Amniotic stem cell (primary cell): ENCODE measurements at places on chromosomes 7 and 10.

GRCh38 chr10:111354859-111355258 is 278.0 kb downstream of the ADRA2A start:
- DNase-seq = no peak

DNA sequence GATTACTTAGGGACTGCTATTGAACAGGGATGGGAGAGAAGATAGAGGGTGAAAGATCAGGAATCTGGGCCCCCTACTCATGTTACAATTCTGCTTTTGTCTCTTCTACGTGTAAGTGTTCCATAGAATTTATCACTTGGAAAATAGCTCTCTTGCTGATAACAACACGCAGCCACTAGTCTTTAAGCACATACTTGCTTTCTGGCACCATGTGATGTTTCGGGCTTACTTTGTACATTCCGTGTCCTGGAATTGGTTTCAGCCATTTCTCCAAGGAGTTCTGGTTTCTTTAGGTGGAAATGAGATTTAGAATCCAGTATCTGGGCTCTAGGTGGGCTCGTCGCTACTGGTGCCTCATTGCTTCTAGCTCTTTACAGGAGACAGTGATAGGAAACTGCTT is 59.7 kb downstream of the TFAM start:
- DNase-seq = no peak

DNA sequence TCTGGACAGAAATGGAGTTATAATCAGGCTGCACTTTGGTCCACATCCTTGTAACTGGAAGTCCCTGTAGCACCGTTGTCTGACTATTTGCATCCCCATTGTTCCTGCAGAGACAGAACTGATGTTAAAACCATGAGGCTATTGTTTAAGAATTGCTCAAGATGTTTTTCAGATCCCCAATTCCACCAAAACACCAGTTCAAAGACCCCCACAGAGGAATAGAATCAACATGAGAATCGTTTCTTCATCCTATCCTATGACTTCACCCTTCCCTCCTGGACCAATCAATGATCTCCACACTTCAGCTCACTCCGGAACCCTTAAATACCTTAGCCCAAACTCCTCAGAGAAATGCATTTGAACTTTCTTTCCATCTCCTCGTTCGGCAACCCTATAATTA is 57.1 kb upstream of the GRID1 start:
- DNase-seq = no peak

DNA sequence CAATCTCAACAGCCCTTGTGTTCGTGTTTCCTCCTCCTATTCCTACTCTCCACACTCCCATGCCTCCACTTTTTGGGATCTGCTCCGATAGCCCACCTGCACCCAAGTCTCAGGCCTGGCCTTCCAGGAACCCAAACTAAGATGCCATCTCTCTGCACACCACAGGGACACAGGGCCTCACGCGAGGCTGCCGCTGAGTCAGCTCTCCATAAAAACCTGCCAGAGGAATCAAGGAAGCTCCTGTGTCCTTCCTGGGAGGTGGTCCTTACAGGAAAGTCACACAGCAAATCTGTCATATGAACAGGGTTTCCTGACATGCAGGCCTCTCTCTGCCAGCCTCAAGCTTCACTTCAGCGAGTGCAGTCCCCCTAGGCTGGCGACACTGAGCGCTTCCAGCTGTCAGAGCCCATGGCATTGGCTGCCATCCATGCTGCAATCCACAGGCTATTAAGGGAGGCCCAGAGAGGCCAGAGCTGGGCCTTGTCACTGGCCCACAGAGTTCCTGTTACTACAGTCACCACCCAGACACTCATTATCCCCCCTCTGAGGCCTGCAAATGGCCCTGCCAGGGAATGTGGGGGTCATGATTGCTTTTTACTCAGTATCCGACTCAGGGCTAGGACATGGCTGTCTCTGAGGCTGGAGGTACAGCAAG is 151.4 kb downstream of the OAT start:
- DNase-seq = no peak
